ENCODE measurements at places on chromosomes 2 and 18.

- DNase-seq: no peak
Measured at GRCh38 chr18:26864658-26865057, 849 bp downstream of the AQP4 start.

DNA sequence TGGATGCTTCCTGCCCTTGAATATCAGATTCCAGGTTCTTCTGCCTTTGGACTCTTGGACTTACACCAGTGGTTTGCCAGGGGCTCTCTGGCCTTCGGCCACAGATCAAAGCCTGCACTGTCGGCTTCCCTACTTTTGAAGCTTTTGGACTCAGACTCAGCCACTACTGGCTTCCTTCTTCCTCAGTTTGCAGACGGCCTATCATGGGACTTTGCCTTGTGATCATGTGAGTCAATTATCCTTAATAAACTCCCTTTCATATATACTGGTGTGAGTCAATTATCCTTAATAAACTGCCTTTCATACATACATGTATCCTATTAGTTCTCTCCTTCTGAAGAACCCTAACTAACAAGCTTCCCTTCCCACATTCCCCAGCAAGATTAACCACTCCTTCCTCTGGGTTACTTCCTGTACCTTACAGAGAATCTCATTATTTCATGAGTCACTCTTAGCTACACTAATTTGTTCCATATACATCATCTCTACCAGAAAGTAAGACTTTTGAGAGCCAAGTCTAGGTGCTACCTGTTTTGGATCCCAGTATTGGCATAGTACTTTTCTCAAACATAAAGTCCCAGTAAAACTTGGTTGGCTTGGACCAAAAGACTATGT is 31.3 kb upstream of the LRATD1 start:
- DNase-seq: no peak

DNA sequence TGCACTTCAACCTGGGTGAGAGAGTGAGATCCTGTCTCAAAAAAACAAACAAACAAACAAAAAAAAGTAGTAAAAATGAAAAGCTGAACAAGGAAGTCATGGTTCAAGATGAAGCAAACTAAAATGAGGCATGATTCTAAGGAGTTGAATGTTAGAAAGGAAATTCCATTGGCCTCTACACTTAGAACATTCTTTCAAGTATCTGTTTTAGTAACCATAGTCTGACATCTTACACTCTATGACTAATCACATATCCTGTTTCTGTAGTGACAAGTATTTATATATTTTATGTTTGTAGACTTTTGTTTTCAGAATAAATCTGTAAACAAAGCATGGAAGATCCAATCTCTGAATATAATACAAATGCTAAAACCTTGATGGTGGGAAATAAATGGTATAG is 164.1 kb downstream of the KIAA1328 start:
- DNase-seq: no peak

GRCh38 chr2:238159071-238159539 is 335 bp downstream of the ERFE start:
- no peak for DNase-seq

DNA sequence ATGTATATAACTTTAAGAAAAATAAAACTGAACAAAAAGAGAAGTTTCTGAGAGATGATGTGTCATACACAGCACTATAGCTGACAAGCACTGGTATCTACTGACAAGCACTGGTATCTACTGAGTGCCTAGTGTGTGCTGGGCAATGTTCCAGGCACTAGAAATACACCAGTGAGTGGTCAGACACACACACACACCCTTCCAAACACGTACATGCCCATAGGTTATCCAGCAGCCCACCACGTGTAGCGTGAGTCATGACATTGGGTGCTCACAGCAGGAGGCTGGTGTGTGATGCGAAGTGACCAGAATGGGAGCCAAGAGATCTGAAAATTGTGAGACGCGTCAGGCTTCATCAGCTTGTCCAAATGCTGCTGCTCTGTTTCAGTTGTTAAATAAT is 12.2 kb upstream of the GNAL start:
- no peak for DNase-seq

- DNase-seq: no peak
Measured at GRCh38 chr2:42786561-42787345, 5.6 kb downstream of the HAAO start.

DNA sequence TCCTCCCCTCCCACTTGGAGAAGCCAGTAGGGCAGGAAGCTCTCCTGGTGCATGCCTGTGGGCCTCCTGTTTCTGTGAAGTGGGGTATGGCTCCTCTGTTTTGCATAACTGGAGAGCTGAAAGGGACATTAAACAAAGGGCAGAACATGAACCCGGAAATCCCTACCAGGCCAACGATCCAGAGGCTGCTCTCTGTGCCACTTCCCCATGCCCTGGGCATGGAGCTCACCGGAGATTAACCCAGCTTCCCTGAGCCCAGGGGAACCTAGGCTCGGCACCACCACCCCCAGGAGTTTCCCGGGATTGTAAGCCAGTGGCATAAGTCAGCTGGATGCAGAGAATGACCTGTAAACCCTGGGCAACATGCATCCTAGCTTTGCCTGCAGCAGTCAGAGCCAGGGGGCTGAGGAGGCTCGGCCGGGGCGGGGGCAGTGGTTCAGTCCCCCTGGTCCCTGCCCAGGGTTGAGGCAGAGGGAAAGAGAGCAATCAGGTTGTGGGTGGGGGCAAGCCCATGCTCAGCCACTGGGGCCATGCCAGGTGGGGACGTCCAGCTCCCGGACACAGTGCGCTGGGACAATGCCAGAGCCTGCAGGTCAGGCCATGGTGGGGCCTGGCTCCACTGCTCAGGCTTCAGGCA is 49.5 kb downstream of the TIMM21 start:
- no peak for DNase-seq

All from frontal cortex (tissue), 4 donors.